ENCODE measurements at places on chromosomes 4 and X.

GRCh38 chrX:43836435-43837184 is 45.6 kb downstream of the MAOB start:
- peak; percentile 7 for DNase-seq

DNA sequence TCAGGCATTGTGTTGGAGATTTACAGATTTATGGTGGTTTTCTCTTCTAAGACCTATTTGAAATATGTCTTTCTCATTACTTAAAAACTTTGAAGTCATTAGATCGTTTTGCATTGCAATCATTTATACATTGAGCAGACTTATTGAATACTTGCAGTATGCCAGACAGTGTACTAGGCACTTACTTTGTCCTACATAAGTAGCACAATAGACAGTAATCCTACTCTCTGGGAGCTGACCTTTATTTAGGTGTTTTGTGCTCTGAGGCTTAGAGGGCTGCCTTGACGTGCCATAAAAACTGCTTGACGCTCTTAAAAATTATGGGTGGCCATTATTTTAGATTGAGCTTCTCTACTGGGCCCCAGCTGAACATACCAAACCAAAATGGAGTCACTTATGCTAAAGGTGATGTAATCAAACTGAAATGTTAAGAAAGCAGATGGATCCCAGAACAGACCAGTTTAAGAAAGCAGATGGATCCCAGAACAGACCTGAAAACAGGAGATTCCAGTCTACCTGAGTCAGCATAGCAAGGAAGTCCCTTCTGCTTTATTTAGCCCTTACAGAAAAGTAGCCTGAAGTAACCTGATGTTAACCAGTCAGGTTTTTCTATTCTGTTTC is 42.4 kb downstream of the PTTG2 start:
- no peak for DNase-seq

- DNase-seq: no peak
These were observed 169.8 kb upstream of the BCOR start for GRCh38 chrX:40267334-40268187.

DNA sequence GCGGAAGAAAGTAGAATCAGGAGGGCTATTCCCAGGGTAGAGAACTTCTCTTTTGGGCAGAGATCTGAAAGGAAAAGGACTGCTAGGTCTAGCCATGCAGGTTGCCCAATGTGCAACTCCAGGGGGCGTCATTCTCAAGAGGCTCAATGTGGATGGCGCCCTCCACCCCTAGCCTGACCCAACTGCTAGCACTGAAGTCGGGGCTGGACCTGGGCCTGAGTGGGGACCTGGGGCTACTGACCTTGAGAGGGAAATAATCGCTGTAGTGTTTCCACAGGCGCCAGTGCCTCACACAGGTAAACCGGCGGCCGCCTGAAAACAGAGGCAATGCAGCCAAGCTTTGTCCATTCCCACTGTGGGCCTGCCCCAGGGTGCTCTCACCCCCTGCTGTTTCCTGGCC is 6.1 kb downstream of the AWAT2 start:
- no peak for DNase-seq

- DNase-seq: no peak
These were observed 34.9 kb upstream of the CLDN24 start for GRCh38 chr4:183356931-183357675.

DNA sequence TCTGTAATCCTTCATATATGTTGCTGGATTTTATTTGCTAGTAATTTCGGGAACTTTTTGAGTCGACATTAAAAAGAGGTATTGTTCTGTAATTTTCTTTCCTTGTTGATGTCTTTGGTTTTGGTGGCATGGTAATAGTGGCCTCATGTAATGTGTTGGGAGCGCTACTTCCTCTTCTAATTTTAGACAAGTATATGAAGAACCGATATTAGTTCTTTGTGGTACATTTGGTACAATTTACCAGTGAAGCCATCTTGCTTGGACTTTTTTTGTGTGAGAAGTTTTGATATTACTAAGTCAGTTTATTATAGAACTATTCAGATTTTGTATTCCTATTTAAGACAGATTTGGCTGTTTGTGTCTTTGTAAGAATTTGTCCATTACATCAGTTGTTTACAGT is 669.2 kb upstream of the AADAT start:
- DNase-seq: no peak

- no peak for DNase-seq
These were observed 654.1 kb downstream of the STIM2 start for GRCh38 chr4:27514711-27515110.

DNA sequence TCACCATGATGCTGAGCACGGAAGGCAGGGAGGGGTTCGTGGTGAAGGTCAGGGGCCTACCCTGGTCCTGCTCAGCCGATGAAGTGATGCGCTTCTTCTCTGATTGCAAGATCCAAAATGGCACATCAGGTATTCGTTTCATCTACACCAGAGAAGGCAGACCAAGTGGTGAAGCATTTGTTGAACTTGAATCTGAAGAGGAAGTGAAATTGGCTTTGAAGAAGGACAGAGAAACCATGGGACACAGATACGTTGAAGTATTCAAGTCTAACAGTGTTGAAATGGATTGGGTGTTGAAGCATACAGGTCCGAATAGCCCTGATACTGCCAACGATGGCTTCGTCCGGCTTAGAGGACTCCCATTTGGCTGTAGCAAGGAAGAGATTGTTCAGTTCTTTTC is 4.0 kb downstream of the HNRNPH2 start:
- DNase-seq: no peak

DNA sequence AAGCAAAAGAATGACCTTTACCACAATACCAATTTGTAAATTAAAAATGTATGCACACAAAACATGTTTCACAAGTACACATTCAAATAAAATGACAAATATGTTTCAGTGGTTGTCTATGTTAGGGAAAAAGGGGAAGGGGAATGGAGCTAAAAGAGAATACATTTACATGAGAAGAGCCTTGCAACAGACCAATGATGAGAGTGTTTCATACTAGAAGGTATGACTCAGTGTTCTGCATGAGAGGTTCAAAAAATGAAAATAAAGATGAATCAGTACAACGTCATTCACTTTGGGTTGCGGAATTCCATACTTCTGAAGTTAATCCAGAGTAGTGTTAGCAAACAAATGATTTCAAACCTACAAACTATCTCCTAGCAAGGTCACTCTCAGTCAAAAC is 51.7 kb downstream of the RPGR start:
- DNase-seq: no peak

- DNase-seq: no peak
These were observed 62.7 kb upstream of the EDNRA start for GRCh38 chr4:147418226-147418625.

GRCh38 chrX:1507511-1508463 is 29.2 kb downstream of the P2RY8 start:
- DNase-seq: no peak

- DNase-seq: no peak
These were observed 54.8 kb upstream of the MAGEB16 start for GRCh38 chrX:35743331-35743730.

DNA sequence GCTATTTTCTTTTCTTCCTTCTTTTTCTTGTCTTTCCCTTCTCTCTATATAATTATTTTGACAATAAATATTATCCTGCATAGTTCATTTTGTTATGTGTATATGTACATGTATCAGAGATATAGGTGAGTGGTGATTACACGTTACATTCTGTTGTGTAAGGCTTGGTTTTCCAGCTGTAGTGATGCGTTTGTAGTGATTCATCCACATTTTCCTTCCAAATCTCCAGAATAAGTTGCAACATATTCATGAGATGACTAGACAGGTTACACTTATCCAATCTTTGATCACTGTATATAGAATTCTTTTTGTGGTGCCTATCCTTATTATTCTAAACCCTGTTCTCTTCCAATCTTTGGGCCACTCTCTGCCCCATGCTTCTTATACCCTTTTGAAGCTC is 540.2 kb downstream of the GBA3 start:
- no peak for DNase-seq

GRCh38 chr4:95838192-95838591 is 1.7 kb upstream of the PDHA2 start:
- no peak for DNase-seq

DNA sequence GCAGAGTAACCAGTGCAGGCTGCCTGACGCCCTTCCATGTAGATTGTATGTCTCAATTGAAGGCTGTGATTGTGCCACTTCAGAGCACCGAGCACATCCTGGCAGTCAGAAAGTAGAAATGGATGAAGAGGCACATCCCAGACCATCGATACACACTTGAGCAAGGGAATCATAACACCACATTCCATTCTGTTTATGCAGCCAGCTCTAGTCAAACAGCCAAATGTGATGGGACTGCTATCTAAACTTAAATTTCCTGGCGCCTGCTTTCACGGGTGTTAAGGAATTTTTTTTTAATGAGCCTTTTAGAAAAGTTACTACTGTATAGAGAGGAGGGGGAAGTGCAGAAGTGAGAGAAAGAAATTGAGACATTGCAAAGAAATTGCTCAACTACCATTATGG is 84.4 kb downstream of the PPARGC1A start:
- DNase-seq: no peak

DNA sequence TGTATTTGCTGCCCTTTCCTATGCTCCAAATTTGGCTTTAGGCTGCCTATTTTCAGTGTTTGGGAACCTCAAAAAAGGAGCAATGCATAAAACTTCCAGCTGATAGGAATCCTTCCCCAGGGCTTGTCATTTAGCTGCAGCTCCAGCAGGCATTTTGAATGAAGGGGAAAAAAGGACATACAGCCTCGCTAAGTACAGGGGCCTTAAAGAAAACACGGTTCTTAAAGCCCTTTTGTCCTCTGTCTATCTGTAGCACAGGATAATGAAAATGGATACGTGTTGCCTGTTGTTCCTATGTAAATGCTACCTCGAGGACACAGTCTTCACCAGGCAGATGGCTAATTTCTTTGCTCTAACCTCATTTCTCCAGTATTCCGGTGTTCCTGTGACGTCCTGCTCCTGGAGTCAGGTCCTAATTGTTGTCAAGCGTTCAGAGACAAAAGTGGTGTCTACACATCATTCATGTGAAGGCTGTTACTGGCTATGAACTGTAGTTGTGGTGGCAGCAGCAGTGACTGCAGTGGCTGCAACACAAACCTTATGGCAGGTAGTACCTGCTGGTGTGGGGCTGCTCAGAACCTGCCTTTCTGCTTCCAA is 117.4 kb downstream of the MGST2 start:
- no peak for DNase-seq

DNA sequence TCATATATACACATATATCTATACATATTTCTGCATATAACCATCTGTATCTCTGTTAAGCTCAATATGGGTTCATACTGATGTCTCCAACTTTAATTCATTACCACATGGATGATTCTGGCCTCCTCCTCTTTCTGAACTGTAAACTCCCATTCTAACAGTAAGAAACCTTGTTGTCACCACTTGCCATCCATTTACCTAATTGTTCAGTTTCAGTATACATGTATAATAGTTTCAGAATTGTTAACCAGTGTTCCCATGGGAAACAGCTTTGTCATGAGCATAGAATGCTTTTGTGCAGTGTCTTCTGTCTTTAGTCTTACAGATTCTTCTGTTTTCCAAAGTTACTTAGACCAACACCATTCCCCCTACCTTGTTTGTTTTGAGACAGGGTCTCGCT is 35.9 kb downstream of the SLC9A6 start:
- DNase-seq: no peak

GRCh38 chr4:21476757-21477156 is 471.8 kb downstream of the KCNIP4 start:
- DNase-seq: no peak

DNA sequence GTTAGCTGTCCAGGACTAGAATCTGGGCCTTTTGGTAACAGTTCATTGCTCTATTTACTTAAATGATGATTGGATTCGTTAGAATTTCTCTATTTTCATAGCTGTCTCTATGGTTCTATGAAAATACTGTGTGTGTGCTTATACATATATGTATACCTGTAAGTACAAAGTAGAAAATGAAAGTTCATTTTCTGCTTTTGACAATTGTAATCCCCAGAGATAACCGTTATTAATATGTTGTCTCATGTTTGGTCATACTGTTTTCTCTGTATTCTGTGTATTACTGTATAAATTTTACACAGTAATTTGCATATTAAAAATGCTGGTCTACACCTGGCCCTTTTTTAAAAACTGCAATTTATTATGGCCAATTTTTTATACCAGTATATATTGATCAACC is 55.4 kb downstream of the CLCN3 start:
- no peak for DNase-seq

GRCh38 chr4:169068423-169068822 is 58.4 kb upstream of the CBR4 start:
- no peak for DNase-seq

GRCh38 chrX:129540722-129541184 is 694 bp downstream of the OCRL start:
- DNase-seq: no peak

Measured in cerebellar nuclear complex (tissue), 1 donor.